Fibroblast of the aortic adventitia (primary cell): ENCODE measurements at places on chromosomes 16 and 17. TPM values are rescaled to one million over a fixed set of nuclear protein-coding genes. Genes with fewer than 3 reads are reported as not detected.

Gene ST6GALNAC2
- 0.63 TPM in 1 of 2 replicates, not detected in the other for total RNA-seq

Gene KCNG4
- total RNA-seq: not detected in 2 replicates

Gene TEKT1
- total RNA-seq: not detected in 2 replicates

Gene ABI3
- total RNA-seq: 0.18 TPM in 1 of 2 replicates, not detected in the other

Gene CCL1
- not detected in 2 replicates for total RNA-seq
